ENCODE measurements at places on chromosomes 7 and 10.

- no peak overlapping the region for H3K4me3 ChIP-seq
- no peaks in the 10 kb centered on the region for H3K36me3 ChIP-seq
Observed at GRCh38 chr7:117249696-117250095, 73.2 kb downstream of the WNT2 start.

DNA sequence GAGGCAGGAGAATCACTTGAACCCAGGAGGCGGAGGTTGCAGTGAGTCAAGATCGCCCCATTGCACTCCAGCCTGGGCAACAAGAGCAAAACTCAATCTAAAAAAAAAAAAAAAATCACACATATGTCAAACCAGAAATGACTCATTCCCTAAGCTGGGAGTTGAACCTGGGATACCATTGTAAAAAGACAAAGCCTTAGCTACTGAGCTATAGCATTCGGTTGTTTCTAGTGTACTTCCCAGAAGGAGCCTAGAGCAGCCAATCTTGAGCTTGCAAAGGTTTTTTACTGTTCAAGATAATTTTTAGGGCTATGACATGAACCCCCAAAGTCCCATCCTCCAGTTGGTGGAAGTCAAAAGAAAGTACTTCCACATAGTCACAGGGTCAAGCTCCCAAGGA lies 87.9 kb downstream of the ZNF467 start:
- peaks cover 4% of the 10 kb centered on the region for H3K4me1 ChIP-seq
- H3K27me3 ChIP-seq: no peaks in the 10 kb centered on the region
- H3K27ac ChIP-seq: no peak overlapping the region
- no peaks in the 10 kb centered on the region for H3K36me3 ChIP-seq

- H3K4me1 ChIP-seq: no peaks in the 10 kb centered on the region
- H3K4me3 ChIP-seq: no peak overlapping the region
- peak; percentile 50 for DNase-seq
- H3K27ac ChIP-seq: no peak overlapping the region
- no peaks in the 10 kb centered on the region for H3K27me3 ChIP-seq
- no peaks in the 10 kb centered on the region for H3K36me3 ChIP-seq
Observed at GRCh38 chr10:79487296-79488194, 24.8 kb upstream of the EIF5AL1 start.

GRCh38 chr10:72267381-72267780 lies 6.3 kb upstream of the DDIT4 start:
- H3K27ac ChIP-seq: peak overlapping the region; percentile 30
- no peak for DNase-seq
- H3K4me1 ChIP-seq: peaks cover 12% of the 10 kb centered on the region

GRCh38 chr10:28952523-28952922 lies 275.2 kb downstream of the BAMBI start:
- no peaks in the 10 kb centered on the region for H3K36me3 ChIP-seq
- H3K27me3 ChIP-seq: no peaks in the 10 kb centered on the region
- H3K4me3 ChIP-seq: no peak overlapping the region
- no peak for DNase-seq
- no peaks in the 10 kb centered on the region for H3K4me1 ChIP-seq

GRCh38 chr10:126496771-126497545 lies 108.7 kb upstream of the ADAM12 start:
- no peaks in the 10 kb centered on the region for H3K27me3 ChIP-seq
- no peaks in the 10 kb centered on the region for H3K4me1 ChIP-seq
- no peak for DNase-seq

DNA sequence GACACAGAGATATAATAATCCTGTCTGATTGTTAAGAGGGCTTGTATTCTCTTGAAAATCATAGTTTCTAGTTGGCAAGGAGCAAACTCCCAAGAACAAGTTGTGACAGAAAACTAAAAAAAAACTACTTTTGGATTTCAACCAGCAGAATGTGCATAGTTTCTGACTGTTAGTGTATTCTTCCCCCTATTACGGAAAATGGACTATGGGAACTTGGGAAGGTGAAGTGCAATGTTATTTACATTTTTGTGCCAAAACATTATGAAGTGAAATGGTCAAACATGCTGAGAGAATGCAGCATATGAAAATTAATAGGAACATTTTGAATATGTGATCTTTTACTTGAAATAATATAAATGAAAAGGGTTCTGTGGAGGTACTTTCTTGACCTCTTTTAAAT lies 660.8 kb downstream of the SUGCT start:
- no peaks in the 10 kb centered on the region for H3K36me3 ChIP-seq
- no peaks in the 10 kb centered on the region for H3K27me3 ChIP-seq
- no peak overlapping the region for H3K4me3 ChIP-seq

- peaks cover 5% of the 10 kb centered on the region for H3K4me1 ChIP-seq
- H3K27ac ChIP-seq: no peak overlapping the region
Observed at GRCh38 chr7:142579946-142580345, 169.3 kb upstream of the PRSS1 start.

DNA sequence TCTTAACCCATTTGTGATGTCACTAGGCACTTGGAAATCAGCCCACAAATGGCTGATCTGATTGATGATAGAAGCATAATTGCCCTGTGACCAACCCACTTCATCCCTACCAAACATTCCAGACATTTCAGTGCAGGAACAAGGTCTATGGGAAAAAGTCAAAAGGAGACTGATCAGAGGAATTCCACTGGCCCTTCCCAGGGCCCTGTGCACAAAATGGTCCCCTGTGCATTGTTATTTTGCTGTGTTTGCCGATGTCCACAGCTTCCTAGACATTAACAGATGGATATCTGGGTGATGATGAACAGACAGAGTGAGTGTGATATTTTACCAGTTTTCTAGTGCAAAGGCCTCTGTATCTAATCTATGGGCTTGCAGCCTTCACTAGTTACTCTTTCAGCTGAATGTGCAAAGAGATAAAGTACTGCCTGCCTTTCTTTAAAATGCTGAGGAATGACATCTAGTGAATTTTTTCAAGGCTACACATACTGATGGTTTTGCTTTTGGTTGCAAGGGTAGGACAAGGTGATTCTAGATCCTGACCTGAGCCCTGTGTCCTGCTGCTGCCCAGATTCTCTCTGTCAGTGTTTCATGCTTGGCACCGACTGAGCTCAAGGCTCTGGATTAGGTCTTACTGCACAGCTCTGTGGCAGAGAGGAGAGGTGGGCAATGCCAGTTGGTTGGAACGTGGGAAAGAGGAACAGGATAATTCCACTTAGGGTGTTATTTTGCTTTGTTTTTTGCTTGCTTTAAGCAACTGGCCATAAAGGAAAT lies 55.4 kb downstream of the CALD1 start:
- no peaks in the 10 kb centered on the region for H3K27me3 ChIP-seq
- DNase-seq: no peak
- no peaks in the 10 kb centered on the region for H3K4me1 ChIP-seq
- no peak overlapping the region for H3K27ac ChIP-seq

DNA sequence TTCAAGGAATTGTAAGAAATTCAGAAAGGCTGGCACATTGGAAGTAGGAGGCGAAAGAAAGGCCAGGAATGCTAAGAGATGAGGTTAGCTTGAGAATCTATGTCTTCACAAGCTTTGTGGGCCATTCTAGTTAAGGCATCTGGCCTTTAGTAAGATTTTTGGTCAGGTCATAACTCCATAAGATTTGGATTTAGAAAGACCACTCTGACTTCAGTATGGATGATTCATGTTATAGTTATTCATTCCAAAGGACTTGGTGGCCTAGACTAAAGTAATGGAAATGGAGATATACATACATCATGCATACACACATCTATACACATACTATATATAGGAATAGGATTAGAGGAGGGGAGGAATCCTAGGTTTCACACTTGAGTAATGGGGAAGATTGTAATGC lies 77.5 kb downstream of the SEPTIN7 start:
- H3K27ac ChIP-seq: no peak overlapping the region
- no peaks in the 10 kb centered on the region for H3K4me1 ChIP-seq

DNA sequence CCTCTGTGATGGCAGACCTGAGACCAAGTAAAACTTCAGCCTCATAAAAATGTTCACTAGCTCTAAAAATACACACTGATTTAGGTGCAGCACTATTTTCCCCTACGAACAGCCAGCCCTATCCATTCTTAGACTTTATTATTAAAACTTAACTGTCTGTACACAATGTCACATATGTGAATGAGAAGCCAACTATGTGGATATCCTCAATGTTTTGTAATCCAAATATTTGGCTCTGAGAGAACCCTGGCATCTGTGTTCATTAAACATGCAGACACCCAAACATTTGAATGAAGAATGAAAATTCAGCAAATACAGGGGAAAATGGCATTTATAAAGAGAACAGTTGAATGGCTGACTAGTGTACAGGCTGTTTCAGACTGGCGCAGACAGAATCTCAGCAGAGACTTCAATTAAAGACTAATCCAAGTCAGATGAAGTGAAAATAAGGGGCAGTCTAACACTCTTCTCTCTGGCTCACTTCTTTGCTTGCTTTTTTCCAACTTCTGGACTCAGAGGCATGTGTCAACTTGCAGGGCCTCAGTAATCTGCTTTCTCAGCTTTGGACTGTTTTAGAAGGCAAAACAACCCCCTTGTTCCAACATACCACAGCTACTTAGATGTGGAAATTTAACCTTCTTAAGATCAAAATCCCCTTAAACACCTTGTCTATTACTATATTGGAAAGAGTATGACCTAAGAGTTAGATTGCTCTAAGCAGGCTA lies 47.4 kb upstream of the FAM180A start:
- H3K27me3 ChIP-seq: peaks cover 10% of the 10 kb centered on the region
- peaks cover 5% of the 10 kb centered on the region for H3K4me1 ChIP-seq
- no peaks in the 10 kb centered on the region for H3K36me3 ChIP-seq
- no peak overlapping the region for H3K27ac ChIP-seq
- no peak for DNase-seq

- H3K4me3 ChIP-seq: no peak overlapping the region
- peaks cover 20% of the 10 kb centered on the region for H3K4me1 ChIP-seq
- H3K27ac ChIP-seq: peak overlapping the region; percentile 30
- DNase-seq: no peak
- H3K27me3 ChIP-seq: no peaks in the 10 kb centered on the region
Observed at GRCh38 chr7:80736371-80737125, 98.1 kb downstream of the CD36 start.

- no peaks in the 10 kb centered on the region for H3K4me1 ChIP-seq
- H3K36me3 ChIP-seq: no peaks in the 10 kb centered on the region
- DNase-seq: no peak
- no peak overlapping the region for H3K4me3 ChIP-seq
- H3K27ac ChIP-seq: no peak overlapping the region
- H3K27me3 ChIP-seq: no peaks in the 10 kb centered on the region
Observed at GRCh38 chr7:128661446-128661845, 10.6 kb upstream of the GARIN1A start.

DNA sequence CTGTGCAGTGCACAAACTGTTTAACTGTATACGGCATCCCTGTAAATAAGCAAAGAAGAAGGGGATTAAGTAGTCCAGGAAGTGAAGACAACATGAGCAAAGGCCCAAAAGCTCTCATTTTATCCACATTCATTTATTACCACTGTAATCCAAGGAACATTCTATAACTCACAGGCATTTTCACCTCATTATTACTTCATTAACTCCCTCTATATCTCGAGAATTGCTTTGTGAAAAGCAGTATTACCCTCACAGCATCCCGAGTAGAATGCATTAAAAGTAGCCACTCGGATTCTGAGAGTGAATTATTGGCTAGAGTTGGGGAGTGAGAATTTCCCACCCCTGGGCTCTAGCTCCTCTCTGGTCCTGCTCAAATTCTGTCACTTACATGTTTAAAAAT lies 51.0 kb upstream of the CHCHD3 start:
- H3K4me1 ChIP-seq: no peaks in the 10 kb centered on the region
- H3K36me3 ChIP-seq: no peaks in the 10 kb centered on the region
- no peak overlapping the region for H3K27ac ChIP-seq
- peaks cover 9% of the 10 kb centered on the region for H3K27me3 ChIP-seq
- H3K4me3 ChIP-seq: no peak overlapping the region
- DNase-seq: no peak

GRCh38 chr10:87578160-87578841 lies 73.6 kb downstream of the MINPP1 start:
- no peak overlapping the region for H3K27ac ChIP-seq
- no peaks in the 10 kb centered on the region for H3K27me3 ChIP-seq
- peaks cover 5% of the 10 kb centered on the region for H3K4me1 ChIP-seq
- no peak for DNase-seq

- H3K27me3 ChIP-seq: no peaks in the 10 kb centered on the region
- no peaks in the 10 kb centered on the region for H3K4me1 ChIP-seq
- no peak overlapping the region for H3K27ac ChIP-seq
- no peak for DNase-seq
Observed at GRCh38 chr7:20279979-20280378, 50.7 kb upstream of the ITGB8 start.

GRCh38 chr7:134962270-134962780 lies 24.0 kb upstream of the AGBL3 start:
- no peak for DNase-seq
- no peaks in the 10 kb centered on the region for H3K36me3 ChIP-seq
- no peak overlapping the region for H3K27ac ChIP-seq

GRCh38 chr7:77327067-77327931 lies 88.8 kb downstream of the GSAP start:
- no peaks in the 10 kb centered on the region for H3K4me1 ChIP-seq
- H3K27me3 ChIP-seq: no peaks in the 10 kb centered on the region
- H3K4me3 ChIP-seq: no peak overlapping the region
- DNase-seq: no peak

DNA sequence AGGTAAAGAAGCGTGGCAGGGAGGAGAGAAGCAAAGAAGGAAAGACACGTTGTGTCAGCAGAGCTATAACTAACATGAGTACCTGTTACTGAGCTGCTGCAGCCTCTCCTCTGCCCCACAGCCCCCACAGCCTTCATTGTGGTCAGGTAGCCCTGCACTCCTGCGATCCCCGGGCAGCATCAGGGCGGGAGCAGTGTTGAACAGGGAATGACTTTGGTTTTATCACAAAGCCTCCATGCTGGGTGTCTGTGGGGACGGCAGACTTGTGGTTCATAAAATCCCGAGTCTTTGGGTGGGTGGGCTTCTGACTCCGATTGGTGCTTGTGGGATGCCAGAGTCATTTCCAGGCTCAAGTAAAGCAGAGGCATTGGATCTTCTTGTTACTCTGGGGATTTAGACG lies 14.8 kb upstream of the PRKAG2 start:
- H3K27ac ChIP-seq: no peak overlapping the region
- no peak for DNase-seq
- H3K36me3 ChIP-seq: no peaks in the 10 kb centered on the region

DNA sequence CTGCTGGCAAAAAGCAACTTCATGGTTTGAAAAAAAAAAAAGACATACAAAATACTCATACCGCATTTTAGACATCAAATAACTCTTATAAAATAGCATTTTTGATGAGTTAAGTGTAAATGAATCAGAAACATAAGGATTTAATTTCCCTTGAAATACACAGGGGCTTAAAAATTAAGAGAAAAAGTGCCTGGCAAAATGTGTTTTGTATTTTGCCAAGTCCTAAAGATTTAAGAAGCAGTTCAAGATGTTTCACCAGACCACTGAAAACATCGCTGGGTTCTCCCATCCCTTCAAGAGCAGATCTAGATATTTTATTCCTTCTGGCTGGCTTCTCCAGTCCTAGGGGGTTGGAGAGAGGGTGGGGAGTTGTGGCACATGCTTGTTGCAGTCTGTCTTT lies 396.4 kb downstream of the INHBA start:
- H3K27me3 ChIP-seq: no peaks in the 10 kb centered on the region
- H3K4me3 ChIP-seq: no peak overlapping the region
- no peak for DNase-seq
- H3K36me3 ChIP-seq: no peaks in the 10 kb centered on the region
- H3K4me1 ChIP-seq: no peaks in the 10 kb centered on the region
- H3K27ac ChIP-seq: no peak overlapping the region
